ENCODE measurements at places on chromosomes 11 and 22. TPM values are rescaled to one million over a fixed set of nuclear protein-coding genes. Genes with fewer than 3 reads are reported as not detected.

Gene ADORA2A
- total RNA-seq: 4.9 TPM

Gene APOBEC3A
- total RNA-seq: 0.58 TPM

Gene OR51E2
- total RNA-seq: 0.33 TPM

Gene CARNS1
- 1.9 TPM for total RNA-seq

Gene TNNI2
- total RNA-seq: not detected

Gene SOX10
- 10.3 TPM for total RNA-seq

Gene BTBD18
- not detected for total RNA-seq

Gene SLC1A2
- 0.42 TPM for total RNA-seq

Gene ANO1
- 107 TPM for total RNA-seq

Gene C11orf54
- total RNA-seq: 46.7 TPM

Gene GPR83
- total RNA-seq: 0.17 TPM

Gene YPEL1
- 30.7 TPM for total RNA-seq

Gene ROBO3
- 10.8 TPM for total RNA-seq

Gene APOL5
- 0.29 TPM for total RNA-seq

Gene OR8A1
- total RNA-seq: not detected

Gene API5
- total RNA-seq: 105 TPM

Gene C11orf52
- 1.8 TPM for total RNA-seq

Gene PDGFB
- 25.4 TPM for total RNA-seq

Gene C1QTNF4
- total RNA-seq: 2.2 TPM

Gene GRIA4
- total RNA-seq: not detected

Gene RASSF10
- 0.19 TPM for total RNA-seq

Gene GDPD5
- 7.5 TPM for total RNA-seq

Gene PLAAT4
- total RNA-seq: 13.9 TPM

Gene FSHB
- total RNA-seq: not detected

Gene PTPN5
- 2.4 TPM for total RNA-seq

Gene RAB39A
- total RNA-seq: 0.69 TPM

Gene MMP8
- 1.3 TPM for total RNA-seq

Gene HOATZ
- total RNA-seq: not detected

Gene OR8J3
- not detected for total RNA-seq

Gene KCNJ1
- total RNA-seq: not detected

Gene OR5B21
- total RNA-seq: not detected

Gene VPS51
- total RNA-seq: 204 TPM

Gene YWHAH
- 132 TPM for total RNA-seq

Gene TKFC
- 24.2 TPM for total RNA-seq

Gene CSNK2A3
- total RNA-seq: 0.83 TPM

Gene SLC37A4
- total RNA-seq: 9.7 TPM

Gene MMP12
- total RNA-seq: not detected

Gene SLC29A2
- 2.1 TPM for total RNA-seq

Gene SHANK3
- total RNA-seq: 7.0 TPM

Gene OR2AG2
- total RNA-seq: not detected

Gene PSMA1
- 96.0 TPM for total RNA-seq

Gene CLDN5
- total RNA-seq: 103 TPM

Gene MPZL2
- 6.6 TPM for total RNA-seq

Gene RASD2
- total RNA-seq: 19.1 TPM

Gene RASSF7
- 2.9 TPM for total RNA-seq

Gene MUC5B
- total RNA-seq: under 0.01 TPM

Gene TYR
- not detected for total RNA-seq

Gene AQP11
- total RNA-seq: under 0.01 TPM

Gene GCAT
- total RNA-seq: 11.9 TPM

Gene SUN2
- 417 TPM for total RNA-seq

Gene PLAAT2
- total RNA-seq: not detected

Gene SAA4
- total RNA-seq: not detected

Gene SCT
- not detected for total RNA-seq

Gene SPON1
- total RNA-seq: 22.4 TPM

Gene SLC22A8
- not detected for total RNA-seq

Gene TAF10
- total RNA-seq: 51.1 TPM

Gene PPME1
- total RNA-seq: 25.3 TPM
